ENCODE measurements at places on chromosomes 4 and X. TPM values are rescaled to one million over a fixed set of nuclear protein-coding genes. Genes with fewer than 3 reads are reported as not detected.

DNA sequence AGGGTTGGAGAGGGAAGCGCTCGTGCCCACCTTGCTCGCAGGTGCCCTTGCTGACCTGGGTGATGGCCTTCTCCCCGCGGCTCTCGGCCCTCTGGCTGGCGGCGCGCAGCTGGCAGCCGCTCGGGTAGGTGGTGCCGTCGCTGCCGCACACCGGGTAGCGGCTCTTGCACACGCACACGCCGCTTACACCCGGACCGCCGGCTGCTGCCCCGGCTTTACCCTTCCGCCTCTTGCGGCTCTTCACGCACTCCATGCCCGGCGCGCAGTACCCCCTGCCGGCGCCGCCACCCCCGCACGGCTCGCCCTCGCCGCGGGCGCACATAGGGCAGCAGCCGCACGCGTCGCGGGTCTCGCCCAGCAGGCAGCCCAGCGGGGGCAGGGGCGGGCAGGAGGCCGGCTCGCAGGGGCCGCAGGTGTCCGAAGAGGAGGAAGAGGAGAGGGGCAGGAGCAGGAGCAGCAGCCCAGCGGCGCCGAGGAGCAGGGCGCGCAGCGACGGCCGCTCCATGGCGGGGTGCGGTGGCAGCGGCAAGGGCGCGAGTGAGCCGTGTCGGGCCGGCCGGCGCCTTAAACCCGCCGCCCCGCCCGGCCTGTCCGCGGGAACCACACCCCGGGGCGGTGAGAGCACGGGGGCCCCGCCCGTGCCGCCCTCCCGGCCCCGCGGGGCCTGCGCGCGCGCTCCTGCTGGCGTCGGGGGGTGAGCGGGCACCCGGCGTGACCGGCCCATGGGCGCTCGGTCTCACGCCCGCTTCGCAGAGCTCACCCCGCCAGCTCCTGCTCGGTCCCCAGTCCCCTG, at the start of gene IGFBP7:
IGFBP7 (minus strand) TSS at position 539 of the 793 bp plus-strand sequence; CDS start at position 505, 34 bp downstream.
- DNase-seq, result peak; percentile 82

The DMP1 gene
- not detected for total RNA-seq

DNA sequence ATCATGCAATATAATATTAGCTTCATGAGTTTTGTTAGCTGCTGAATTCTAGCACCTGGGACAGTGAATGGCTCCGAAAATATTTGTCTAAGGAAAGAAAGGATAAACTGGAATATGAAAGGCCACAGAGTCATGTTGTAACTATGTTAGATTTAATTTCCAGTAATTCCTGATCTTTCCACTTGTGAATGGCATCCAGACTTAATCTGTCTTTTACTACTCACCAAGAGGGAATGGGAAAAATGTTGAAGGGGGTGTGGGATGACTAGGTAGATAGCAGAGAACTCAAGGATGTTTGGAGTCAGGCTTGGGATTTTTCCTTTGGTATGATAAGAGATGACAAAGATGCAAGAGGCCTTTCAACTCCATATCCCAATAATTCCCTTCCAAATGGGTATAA, 9.4 kb downstream of the ADH6 start:
- DNase-seq, result no peak

DNA sequence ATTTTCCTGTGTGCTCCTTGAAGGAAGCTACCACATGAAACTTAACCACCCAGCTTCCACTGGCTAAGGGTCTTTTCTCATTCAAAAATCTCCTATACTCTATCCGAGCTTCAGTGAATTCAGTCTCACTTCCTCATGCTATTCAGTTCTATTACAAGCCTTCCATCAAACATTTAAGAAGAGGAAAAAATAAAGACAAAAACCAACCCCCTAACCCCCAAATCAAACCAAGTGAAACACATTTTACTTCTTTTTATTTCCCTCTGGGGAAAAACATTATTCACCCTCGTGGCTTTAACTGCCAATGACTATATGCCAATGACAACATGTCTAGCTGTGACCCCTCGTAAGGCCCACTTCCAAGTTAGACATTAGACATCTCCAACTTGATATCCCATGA, 16.2 kb upstream of the WDR19 start:
- no peak for DNase-seq

DNA sequence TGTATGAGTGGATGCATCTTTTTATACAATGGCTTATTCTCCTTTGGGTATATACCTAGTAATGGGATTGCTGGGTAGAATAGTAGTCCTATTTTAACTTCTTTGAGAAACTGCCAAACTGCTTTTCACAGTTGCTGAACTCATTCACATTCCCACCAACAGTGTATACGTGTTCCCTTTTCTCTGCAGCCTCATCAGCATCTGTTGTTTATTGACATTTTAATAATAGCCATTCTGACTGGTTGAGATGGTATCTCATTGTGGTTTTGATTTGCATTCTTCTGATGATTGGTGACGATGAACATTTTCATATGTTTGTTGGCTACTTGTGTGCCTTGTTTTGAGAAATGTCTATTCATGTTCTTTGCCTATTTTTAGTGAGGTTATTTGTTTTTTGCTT, 687.0 kb upstream of the EPHA5 start:
- no peak for DNase-seq

DNA sequence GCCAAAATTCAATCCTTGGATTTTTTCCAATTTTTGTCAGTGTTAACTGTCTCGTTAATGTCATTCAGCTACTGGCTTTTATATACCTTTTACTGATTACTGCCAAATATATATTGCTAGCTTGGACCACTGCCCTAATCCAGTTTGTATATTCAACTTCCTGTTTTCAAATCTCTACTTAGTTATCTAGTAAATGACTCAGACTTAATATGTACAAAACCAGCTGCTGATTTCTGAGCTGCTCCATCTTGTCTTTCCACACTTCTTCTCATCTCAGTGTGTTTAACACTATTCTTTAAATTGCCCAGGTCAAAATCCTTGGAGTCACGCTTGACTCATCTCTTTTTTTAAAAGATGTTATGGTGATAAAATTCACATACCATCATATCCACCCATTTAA, 1196.7 kb downstream of the RAPGEF2 start:
- no peak for DNase-seq

GRCh38 chrX:39773923-39774773, 323.6 kb downstream of the BCOR start:
- DNase-seq, result no peak

DNA sequence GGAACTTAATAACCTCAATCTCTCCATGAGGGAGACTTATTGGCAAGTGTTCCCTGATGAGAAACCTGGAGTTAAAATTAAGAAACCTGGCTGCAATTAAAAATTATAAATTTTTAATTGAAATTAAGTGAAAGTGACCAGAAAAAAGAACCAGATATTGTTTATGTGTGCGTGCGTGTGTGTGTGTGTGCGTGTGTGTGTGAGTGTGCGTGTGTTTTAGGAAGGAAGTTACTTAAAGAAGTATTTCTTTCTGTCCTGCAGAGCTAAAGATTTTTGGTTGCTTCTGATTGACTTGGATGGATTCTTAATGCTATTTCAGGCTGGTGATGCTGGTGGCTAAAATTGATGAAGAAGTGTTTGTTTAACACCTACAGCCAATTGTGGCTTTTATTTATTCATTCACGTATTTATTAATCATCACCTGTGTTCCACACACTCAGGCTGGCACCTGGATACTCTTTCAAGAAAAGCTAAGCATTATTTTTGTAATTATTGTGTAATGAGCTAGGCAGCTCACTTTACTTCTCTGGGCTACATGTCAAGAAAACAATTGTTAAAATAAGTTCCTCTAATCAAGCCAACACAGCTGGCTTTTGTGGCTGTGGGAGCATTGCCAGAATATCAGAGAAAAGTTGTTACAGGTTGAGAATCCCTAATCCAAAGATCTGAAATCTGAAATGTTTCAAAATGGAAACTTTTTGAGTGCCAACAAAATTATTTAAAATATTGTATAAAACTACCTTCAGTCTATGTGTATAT, 68.5 kb downstream of the CEP44 start:
- no peak for DNase-seq

DNA sequence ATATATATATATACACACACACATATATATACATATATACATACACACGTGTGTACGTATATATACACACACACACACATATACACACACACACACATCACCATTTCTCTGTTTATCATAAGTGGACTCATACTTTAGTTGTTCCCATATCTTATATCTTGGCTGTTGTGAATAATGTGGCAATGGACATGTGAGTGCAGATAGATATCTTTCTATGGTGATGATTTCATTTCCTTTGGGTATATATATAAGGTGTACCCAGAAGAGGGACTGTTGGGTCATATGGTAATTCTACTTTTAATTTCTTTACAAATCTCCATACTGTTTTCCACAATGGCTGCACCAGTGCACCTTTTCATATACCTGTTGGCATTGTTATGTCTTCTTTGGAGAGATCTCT, 105.9 kb downstream of the LARP1B start:
- DNase-seq, result no peak

The TAF7L gene
- not detected for total RNA-seq

GRCh38 chr4:78047366-78047765, 9.8 kb upstream of the FRAS1 start:
- no peak for DNase-seq

GRCh38 chr4:139401368-139401767, 52.6 kb upstream of the RAB33B start:
- DNase-seq, result no peak

GRCh38 chrX:79153348-79153747, 8.9 kb downstream of the GPR174 start:
- no peak for DNase-seq

Data from heart left ventricle (tissue), 16 donors.